ENCODE measurements at places on chromosomes 7 and 10.

GRCh38 chr7:1592299-1592871, 22.6 kb upstream of the PSMG3 start:
- no peak for DNase-seq

DNA sequence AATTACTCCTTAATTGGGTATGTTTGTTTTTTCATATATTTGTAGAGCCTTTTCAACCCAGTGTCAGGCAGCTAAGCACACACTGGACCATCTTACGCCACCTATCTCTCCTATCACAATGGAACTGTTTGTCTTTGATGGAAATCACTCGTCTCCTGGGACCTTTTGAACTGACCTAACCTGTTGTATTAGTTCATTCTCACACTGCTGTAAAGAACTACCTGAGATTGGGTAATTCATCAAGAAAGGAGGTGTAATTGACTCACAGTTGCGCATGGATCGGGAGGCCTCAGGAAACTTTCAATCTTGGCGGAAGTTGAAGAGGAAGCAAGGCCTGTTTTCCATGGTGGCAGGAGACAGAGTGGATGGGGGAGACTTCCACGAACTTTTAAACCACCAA, 182.0 kb downstream of the TCERG1L start:
- DNase-seq = no peak

DNA sequence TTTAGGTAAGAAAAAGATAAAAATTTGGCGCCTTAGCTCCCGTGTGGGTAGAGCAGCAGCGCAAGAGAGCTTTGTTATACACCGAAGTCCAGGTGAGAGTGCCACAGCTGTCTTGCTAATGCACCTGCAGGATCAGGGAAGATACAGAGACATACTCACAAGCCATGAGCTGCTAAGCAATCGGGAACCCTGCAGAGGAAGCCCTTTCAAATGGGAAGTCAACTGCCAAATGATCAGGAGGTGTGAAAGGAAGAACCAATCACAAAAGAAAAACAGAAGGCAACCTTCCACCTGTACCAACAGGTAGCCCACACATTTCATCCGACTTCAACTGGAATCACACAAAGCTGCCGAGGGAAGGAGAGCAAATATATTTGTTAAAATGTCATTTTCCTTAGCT, 610.5 kb upstream of the PFKP start:
- DNase-seq = no peak

DNA sequence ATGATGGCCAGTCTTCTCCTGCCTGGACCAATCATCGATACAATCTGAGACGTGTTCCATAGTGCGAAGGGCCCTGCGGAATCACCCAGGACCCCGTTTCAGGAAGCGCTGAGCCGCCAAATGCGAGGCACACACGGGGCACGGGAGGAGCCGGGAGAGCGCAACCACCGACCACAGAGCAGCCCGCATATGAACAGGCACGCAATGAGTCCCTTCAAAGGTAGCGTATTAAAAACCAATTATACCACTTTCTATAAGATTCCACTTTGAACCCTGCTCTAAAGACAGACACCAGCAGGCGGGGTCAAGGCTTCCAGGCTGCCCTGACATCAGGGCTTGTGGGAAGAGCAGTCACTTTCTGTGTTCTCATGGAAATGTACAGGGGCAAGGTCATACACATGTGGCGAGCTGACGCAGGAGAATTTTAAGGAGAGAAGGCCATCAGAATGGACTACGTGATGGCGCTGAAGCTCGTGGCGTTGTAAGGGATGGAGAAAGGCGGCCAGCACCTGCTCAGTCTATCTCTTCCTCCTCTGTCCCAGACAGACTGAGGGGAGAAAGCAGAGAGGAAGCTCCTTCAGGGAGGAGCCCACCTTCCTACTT, 46.2 kb downstream of the AMZ1 start:
- DNase-seq = no peak

- no peak for DNase-seq
Measured at GRCh38 chr7:51774178-51774577, 457.6 kb upstream of the COBL start.

DNA sequence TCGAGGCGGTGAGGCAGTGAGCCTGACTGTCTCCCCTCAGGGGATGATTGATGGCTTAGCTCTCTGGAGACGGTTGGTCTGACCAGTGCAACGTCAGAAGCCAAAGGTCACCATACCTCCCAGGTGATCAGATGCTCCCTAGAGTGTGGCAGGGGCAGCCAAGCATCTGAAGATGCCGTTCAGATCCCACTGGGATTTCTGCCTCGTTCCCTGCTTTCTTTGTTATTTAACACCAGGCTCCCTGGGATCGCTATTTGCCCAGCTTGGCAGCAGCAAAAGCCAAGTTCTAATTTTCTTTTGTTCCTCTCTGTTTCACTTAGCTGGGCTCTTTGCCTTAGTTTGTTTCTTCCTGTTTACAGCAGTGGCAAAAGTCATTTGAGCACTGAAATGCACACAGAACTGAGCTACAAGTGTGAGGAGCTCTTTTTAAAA, 53.5 kb upstream of the SVIL start:
- no peak for DNase-seq

DNA sequence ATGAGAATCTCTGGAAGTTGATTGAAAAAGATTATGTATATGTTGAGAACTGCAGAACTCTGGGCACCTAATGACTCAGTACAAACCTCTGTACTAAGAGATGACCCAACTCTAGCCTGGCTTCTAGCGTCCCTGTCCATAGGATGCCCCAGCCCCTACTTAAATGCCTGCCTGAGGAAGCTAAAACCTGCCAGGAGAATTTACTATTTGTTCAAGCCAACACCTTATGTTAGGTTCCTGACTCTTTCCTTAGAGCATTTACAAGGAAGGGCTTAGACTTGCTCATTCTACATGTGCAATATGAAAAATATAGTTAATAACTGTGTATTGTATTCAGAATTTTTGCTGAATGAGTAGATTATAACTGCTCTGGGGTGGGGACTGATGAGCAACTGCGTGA, 37.5 kb upstream of the AOAH start:
- no peak for DNase-seq

DNA sequence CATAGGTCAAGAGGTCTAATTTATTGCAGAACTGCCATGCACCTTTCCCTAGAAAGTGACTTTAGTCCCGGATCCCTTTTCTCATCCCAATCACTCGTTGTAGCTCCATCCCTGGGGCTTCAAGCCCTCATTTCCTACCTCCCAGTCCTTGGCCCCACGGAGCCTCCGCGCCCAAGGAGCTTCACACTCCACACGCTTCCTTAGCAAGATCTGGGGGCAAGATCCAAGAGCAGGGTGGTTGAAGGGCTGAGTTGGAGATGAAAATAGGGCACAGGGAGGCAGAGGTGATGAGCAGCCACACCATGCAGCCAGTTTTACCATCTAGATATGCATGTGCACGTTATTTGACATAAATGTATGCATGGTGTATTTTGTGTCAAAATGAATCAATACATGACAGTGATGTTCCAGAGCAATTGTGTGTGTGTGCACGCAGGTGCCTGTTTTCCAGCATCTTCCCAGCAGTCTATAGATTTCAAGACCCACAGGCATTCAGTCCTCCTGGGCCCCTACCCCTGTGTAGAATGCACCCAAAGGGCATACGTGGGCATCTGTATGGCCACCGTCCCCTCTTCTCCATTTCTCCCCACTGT, 6.0 kb upstream of the TRPV6 start:
- DNase-seq = no peak

DNA sequence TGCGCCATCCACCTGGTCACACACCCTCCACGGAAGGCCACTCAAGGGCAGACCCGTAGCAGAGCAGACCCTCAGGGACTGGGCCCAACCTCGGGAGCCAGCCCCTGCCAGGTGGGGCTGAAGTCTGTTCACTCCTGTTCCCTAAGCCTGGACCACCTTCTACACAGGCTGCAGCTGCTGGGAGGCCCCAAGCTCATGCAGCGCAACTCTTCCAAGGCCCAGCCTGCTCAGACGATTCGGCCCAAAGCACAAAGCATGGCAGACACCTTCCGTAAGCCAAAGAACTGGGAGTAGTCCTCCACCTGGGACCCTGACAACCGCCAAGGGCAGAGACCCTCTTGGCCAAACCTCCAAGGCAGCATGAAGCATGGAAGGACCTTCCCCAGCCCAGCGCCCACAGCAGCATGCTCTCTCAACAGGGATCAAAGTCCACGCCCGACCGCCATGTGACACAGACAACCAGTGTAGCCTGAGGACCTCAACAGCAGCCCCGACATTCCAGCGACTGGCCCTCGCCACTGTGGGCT, 11.5 kb downstream of the SHH start:
- no peak for DNase-seq

GRCh38 chr10:76723844-76724243, 913.8 kb downstream of the KCNMA1 start:
- DNase-seq = no peak

DNA sequence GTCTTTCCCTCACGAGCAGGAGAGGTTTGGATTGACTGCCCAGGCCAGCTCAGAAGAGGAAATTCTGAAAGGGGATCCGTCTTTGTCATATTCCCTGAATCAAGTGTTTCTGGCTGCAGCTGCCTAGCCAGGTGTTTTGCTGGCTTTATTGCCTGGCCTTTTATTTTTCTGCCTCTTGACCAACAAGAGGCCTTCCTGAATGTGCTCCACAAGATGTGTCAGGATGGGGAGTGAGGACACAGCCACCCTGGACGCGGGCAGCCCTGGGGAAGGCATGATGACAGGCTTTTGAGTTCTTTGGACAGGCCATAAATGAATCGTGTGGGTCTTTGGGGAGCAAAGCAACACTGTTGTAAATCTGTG, 163.6 kb downstream of the CAMK1D start:
- DNase-seq = no peak

DNA sequence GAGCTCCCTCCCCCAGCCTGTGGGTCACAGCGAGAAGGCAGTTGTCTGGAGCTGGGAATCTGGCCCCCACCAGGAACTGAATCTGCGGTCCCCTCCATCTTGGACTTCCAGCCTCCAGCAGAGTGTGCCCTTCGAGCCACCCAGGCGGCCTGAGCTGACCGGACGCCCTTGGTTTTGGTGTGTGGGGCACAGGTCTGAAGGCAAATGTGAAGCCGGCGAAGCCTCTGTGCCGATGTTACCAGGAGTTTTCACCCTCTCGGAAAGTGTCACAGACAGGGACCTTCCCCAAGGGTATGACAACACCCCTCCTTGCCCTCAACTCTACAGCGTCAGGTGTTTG, 109.1 kb downstream of the DNAJB6 start:
- no peak for DNase-seq

GRCh38 chr7:45073786-45074527, 14.8 kb downstream of the NACAD start:
- DNase-seq = no peak

DNA sequence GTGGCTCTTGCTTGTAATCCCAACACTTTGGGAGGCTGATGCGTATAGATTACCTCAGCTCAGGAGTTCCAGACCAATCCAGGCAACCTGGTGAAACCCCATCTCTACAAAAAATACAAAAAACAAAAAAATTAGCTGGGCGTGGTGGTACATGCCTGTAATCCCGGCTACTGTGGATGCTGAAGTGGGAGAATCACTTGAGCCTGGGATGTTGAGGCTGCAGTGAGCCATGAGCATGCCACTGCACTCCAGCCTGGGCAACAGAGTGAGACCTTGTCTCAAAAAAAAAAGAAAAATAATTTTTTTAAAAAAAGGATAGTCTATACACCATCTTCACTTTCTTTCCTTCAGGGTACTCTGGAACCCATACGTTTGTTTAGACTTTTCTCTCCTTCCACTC, 6.2 kb downstream of the REEP3 start:
- no peak for DNase-seq

GRCh38 chr10:97154162-97154561, 31.6 kb downstream of the SLIT1 start:
- no peak for DNase-seq

- DNase-seq = no peak
Measured at GRCh38 chr7:12709726-12710502, 22.5 kb downstream of the ARL4A start.

DNA sequence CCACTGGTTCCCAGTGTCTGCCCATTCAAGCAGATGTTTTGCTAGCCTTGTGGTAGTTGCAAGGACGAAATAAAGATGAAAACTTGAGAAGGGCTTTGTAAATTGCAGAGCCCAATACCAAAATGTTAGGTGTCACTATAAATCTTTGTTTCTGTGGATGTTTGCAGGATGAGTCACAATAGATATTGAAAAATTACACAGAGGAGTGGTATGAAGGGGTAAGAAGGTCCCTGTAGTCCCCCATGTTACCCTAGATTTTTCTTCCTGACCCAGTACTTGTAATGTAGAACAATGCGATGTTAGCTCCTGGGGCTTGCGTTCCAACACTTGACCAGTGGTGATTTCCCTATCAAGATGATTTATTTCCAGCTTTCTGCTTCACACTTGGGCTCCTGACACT, 102.6 kb upstream of the LYZL1 start:
- no peak for DNase-seq

DNA sequence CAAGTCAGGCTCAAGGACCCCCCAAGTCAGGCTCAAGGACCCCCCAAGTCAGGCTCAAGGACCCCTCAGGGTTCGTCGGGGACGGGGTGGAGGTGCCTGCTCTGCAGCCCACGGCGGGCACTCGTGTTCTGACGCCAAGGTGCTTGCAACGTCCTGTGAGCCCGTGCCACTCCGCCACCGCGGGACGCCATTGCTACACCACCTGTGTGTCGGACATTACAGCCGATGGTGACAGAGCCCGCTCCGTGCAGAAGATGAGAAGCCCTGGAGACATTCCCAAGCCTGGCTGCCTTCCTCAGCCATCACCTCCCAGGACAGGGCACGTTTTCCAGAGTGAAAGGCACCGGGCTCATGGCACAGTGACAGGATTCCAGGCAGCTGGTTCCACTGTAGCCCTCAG, 97.7 kb upstream of the DNAAF5 start:
- no peak for DNase-seq

- no peak for DNase-seq
Measured at GRCh38 chr7:19984231-19984632, 210.8 kb upstream of the TMEM196 start.

DNA sequence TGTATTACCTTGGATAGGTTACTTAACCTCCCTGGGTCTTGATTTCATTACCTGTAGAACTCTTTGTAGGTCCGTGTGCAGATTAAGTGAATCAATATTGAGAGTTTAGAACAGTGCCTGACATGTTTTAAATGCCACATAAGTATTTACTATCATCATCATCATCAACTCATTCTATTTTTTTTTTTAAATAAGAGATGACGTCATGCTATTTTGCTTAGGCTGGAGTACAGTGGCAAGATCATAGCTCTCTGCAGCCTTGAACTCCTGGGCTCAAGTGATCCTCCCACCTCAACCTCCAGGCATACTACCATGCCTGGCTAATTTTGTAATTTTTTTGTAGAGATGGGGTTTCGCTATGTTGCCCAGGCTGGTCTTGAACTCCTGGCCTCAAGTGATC, 132.0 kb upstream of the FZD8 start:
- DNase-seq = no peak

GRCh38 chr7:19333706-19334105, 188.5 kb upstream of the FERD3L start:
- DNase-seq = no peak

Measured in naive thymus-derived CD8-positive, alpha-beta T cell (primary cell).